ENCODE measurements at places on chromosomes 3 and 15.

DNA sequence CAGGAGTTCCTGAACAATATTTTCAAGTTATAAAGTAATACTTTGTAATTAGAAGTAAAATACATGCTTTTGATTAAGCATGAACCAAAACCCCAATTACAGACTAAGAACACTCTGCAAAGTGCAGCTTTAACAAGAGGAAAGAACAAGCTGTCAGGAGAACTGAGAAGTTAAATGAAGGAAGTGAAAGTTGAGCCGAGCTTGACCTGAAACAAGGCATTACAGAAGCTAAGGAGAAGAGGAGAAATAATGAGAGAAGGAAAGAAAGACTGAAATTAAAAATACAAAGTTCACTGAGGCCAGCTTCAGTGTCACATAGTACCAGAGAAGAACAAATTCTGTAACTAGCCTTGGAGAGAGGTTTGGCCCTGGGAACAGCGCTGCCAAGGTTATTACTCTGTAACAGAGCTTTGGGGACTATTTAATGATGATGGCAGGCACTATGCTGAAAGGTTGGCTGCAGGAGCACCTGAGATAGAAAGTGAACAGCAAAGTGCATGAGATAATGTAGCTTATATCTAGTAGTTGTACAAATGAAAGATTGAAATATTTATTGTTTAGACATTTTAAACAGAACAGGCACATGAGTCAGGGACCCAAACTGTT lies 241.9 kb upstream of the PEX5L start:
- DNase-seq: no peak

GRCh38 chr3:30539206-30539605 lies 67.2 kb upstream of the TGFBR2 start:
- no peak for DNase-seq

DNA sequence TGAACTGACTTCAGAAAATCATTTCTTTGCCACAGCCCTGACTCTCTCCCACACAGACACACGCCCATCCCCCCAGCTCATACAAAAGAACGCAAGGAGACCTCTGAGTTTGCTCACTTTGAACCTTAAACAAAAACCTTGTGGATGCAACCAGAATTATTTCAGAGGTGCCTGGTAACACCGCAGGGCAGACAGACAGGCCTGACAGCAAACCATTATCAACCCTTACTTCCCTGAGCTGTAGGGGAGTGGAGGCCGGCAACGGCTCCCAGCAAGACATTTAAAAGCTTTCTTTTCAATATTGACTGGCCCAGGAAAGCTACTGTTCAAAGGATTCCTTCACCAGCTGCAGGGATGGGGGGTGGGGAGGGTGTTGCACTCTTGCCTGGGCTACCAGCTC lies 2.0 kb upstream of the EFCC1 start:
- no peak for DNase-seq

DNA sequence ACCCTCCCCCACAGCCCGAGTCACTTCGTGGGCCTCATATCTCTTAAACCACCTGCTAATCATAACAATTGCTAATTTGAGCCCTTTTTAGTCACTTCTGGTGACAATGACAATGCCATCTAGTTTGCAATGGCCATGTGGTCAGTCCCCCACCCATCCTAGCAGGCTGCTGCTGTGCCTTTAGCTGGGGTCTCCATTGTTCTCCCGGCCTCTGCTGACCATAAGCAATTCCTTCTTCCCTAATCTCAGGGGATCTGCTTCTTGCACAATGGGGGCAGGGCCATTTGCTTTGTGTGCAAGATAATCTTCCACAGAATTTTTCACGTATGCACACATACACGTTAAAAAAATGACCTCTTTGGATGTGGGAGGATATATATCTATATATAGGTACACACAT lies 406.1 kb upstream of the ONECUT1 start:
- no peak for DNase-seq

DNA sequence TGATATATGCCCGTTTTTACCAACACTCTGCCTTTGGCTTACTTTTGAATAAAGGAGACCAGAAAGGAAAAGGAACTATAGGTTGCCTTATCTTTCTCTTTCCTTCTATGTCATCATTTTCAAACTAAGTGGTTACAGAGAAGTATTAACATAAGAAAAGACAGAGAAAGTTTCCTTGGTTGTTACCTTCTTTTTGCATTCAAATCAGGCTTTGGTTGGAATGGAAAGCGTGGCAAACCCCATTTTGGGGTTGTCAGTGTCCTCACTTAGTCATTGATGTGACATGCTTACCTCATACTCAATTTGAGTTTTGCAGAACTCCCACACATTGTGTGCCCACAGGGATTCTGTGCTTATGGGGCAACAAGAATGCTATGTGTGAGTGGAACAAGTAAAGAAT lies 3.7 kb upstream of the THRB start:
- no peak for DNase-seq

- DNase-seq: no peak
Observed at GRCh38 chr15:59401824-59402569, 29.3 kb upstream of the MYO1E start.

DNA sequence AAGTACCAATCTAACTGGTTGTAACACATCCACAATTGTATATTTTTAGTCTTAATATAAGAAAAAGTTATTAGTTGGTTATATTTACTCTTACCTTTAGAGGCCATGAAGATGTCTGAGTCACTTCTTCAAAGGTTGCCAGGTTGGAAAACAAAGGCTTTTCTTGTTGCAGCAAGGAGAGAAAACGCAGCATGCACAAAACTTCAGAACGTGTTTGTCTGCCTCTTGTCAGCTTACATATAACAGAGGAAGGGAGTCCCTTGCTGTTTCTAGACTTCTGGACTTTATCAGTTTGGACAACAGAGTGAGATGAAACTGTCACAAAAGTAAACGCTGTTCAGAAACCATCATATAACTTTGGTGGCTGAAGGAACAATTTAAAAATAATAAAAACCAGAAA lies at the start of gene PLSCR5:
PLSCR5 (minus strand) TSS at position 241 of the 400 bp plus-strand sequence; CDS start at position 107, 134 bp downstream.
- DNase-seq: no peak

GRCh38 chr3:22296601-22297000 lies 545.6 kb upstream of the ZNF385D start:
- no peak for DNase-seq

- DNase-seq: no peak
Observed at GRCh38 chr3:78642226-78643035, 1125.4 kb downstream of the ROBO1 start.

DNA sequence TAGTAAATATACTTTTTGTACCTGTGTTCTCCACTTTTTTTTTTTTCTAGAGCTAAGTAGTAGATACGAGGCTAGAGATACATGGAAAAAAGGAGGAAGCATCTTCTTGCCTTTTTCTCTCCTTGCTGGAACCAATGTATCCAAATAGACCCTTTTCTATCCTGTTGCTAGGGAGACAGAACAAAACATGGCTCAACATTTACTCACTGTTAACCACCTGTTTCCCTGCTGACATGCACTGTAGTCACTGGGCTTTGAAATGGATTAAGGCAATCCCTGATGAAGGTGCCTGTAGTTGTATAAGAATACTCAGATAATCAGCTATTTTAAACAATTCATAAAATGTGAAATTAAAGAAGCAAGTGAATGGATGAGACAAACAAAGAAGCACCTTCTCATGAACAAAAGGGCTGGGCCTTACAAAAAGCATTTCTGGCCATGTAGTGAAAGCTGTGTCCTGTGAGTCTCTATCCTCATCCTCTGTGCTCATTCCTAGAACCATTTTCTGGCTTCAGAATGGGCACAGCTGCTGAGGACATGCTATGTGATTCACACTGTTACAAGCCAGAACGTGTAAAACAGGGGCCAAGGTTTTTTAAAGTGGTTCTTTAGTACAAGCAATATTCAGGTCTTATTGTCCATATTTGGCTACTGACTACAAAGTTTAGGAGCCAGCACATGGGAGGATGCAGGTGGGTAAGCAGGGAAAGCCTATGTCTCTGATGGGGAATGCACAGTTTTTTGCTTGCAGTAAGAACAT lies 100.4 kb upstream of the NDN start:
- DNase-seq: no peak

GRCh38 chr3:125069452-125069851 lies 13.7 kb upstream of the HEG1 start:
- DNase-seq: no peak

- DNase-seq: no peak
Observed at GRCh38 chr15:81534124-81534523, 160.1 kb upstream of the TMC3 start.

GRCh38 chr15:68554721-68555678 lies 23.8 kb upstream of the CORO2B start:
- no peak for DNase-seq

DNA sequence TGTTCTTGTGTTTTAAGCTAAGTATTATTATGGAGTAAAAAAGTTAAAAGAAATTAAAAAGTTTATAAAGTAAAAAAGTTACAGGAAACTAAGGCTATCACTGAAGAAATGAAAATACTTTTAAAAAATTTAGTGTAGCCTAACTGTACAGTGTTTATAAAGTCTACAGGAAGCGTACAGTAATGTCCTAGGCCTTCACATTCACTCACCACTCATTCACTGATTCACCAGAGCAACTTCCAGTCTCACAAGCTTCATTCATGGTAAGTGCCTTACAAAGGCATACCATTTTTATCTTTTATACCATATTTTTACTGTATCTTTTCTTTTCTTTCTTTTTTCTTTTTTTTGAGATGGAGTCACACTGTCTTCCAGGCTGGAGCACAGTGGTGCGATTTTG lies 40.7 kb upstream of the SCN5A start:
- no peak for DNase-seq

DNA sequence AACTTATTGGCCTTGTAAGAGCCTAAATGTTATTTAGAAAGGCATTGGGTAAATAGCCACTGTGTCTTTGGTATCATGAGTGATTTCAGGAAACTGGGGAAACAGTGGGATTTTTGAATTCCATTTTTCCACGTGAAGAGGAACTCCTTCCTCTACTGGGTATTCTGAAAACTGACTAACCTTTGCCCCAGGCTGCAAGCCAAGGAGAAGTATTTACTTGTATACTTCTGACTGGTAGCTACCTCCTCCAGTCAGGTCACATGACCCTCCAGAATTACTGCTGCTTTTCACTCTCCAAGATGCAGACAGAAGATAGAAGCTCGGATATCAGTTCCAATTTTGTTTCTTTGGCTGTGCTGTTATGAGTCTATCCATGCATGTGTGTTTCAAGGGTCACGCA lies 50.9 kb upstream of the MAP3K13 start:
- no peak for DNase-seq

- DNase-seq: no peak
Observed at GRCh38 chr15:57158589-57158988, 217.7 kb upstream of the CGNL1 start.

DNA sequence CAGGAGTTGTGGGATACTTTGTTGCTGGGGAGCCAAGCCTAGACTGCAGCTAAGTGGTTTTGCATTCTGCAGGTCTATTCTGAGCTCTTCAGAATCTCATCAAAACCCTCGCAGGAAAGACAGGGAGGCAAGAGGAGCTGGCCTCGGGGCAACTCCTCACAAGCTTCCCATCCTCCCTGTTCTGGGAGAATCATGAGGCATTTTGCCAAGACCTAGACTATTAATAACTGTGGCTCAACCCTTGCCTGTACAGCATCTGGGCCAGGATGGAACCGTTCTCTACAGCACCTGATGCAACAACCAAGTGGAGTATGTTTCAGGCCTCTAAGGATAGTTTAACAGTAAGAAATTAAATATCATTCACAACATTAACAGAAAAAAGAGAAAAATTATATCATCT lies 20.2 kb upstream of the SLC6A20 start:
- DNase-seq: no peak

DNA sequence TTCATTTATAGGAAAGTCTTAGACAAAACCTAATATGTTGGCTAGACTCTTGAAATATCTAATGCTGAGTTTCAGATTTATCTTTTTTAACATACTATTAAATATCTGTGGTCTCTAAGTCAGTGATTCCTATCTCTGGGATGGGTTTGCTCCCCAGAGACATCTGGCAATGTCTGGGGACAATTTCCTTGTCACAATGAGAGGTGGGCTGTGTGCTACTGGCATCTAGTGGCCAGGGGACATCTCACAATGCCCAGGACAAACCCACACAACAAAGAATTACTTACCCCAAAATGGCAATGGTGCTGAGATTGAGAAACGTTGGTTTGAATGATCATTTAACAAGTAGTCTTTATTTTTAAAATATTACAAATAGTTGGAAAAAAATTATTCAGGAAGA lies 602.1 kb downstream of the MAGI1 start:
- no peak for DNase-seq

GRCh38 chr3:14490831-14491230 lies 49.3 kb downstream of the GRIP2 start:
- no peak for DNase-seq

- no peak for DNase-seq
Observed at GRCh38 chr15:76235186-76235826, 76.0 kb downstream of the ETFA start.

DNA sequence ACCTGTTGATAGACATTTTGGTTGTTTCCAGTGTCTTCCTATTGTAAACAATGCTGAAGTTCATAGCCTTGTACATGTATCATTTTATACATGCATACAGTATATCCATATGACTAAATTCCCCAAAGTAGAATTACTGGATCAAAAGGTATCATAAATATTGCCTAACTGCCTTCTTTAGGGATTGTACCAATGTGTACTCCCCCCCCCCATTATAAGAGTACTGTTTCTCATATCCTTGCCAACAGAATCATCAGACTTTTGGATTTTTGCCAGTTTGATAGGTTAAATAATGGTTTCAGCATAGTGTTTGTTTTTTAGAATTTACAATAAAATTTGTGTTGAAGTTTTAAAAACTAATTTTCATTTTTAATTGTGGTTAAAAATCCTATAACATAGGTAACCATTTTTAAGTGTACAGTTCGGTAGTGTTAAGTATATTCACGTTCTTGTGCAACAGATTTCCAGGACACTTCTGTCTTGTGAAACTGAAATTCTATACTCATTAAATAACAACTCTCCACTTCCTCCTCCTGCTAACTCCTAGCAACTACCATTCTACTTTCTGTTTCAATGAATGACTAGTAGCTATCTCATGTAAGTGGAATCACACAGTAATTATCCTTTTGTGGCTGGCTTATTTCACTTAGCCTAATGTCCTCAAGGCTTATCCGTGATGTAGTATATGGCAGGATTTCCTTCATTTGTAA lies 30.8 kb upstream of the MAP3K13 start:
- no peak for DNase-seq

DNA sequence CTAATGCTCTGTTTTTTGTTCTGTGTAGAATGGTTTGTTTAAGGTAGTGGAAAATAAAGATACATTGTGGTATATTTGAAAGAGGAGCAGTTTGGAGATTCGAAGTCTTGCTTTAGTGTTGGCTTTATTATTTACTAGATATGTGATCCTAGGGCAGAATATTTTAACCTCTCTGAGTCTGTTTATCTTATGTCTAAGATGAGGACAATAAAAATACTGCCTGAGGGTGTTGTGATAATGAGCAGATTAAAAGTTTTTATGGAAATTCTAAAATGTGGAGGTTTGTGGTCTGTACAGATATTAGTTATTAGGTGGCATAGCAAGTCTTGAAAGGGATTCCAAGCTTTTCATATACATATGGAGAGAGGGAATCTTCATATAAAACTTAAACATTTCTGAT lies 15.0 kb downstream of the TCF12 start:
- DNase-seq: no peak
